ENCODE measurements at places on chromosomes 4 and X.

GRCh38 chrX:79084923-79085322 lies 59.6 kb upstream of the GPR174 start:
- no peak for DNase-seq

- DNase-seq, result no peak
Observed at GRCh38 chr4:97132435-97132834, 1010.8 kb downstream of the STPG2 start.

- DNase-seq, result peak; percentile 74
Observed at GRCh38 chrX:46912098-46912602, at the start of gene JADE3. Gene JADE3 (plus strand): TSS chrX:46912421. CDS start chrX:46984895, 72,474 bp downstream.

GRCh38 chr4:151163855-151164254 lies 64.4 kb downstream of the RPS3A start:
- DNase-seq, result no peak

DNA sequence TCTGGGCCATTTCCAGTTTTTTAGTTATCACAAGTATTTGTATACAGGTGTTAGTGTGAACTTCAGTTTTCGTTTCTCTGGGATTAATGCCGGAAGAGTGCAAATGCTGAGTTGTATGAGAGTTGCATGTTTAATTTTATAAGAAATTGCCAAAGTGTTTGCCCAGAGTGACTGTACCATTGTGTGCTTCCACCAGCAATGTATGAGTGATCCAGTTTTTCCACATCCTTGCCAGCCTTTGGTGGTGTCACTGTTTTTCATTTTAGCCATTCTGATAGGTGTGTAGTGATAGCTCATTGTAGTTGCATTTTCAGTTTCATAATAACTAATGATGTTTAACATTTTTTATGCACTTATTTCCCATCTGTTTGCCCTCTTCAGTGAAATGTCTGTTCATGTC lies 18.4 kb downstream of the PLS3 start:
- DNase-seq, result no peak

DNA sequence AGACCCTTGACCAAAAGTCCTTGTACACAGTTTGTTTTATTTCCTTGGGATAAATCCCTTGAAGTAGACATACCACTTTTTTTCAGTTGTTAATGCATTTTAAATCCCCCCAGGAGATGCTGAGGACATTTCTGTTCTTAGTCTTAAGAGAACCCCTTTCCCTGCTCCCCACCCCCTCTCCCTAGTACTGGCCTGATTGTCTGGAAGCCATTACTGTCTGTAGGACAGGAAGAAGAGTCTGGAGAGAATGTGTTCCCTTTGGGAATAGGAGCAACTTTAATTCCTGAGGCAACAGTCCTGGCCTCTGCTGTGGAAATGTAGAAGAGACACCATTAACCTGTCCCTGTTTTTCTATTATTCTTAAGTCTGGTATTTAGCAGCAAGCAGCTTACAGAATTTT lies 52.3 kb upstream of the TMEM131L start:
- peak; percentile 28 for DNase-seq

GRCh38 chr4:124537971-124538370 lies 174.6 kb downstream of the ANKRD50 start:
- DNase-seq, result no peak

DNA sequence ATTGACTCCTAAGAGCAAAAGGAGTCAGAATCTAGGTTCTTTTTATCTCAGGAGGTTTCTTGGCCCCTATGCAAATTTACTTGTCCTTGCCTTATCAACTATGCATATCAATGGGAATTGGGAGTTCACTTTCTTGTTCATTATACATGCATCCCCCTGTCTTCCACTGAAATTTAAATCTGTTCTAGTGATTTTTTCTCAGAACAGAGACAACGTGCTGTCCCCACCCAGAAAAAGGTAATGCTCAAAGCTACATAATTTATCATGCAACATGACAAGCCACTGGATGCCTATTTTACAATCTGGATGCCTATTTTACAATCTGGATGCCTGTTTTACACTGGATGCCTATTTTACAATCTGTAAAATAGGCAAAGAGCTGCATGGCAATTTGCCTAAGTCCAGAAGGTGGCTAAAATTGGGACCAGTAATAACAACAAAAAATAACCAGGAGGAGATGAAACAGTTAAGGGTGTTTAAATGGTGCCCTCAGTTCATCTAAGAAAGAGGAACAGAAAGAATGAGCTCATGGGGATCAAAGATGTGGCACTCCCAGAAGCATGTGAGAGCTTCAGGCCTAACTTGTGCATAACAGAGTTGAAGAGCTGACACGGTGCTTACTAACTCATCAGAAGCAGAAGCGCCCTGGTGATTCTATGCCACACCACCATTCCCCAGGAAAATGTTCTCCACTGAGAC lies 537.8 kb upstream of the BOD1L1 start:
- no peak for DNase-seq

- DNase-seq, result no peak
Observed at GRCh38 chrX:49959602-49960001, 37.2 kb downstream of the CLCN5 start.

DNA sequence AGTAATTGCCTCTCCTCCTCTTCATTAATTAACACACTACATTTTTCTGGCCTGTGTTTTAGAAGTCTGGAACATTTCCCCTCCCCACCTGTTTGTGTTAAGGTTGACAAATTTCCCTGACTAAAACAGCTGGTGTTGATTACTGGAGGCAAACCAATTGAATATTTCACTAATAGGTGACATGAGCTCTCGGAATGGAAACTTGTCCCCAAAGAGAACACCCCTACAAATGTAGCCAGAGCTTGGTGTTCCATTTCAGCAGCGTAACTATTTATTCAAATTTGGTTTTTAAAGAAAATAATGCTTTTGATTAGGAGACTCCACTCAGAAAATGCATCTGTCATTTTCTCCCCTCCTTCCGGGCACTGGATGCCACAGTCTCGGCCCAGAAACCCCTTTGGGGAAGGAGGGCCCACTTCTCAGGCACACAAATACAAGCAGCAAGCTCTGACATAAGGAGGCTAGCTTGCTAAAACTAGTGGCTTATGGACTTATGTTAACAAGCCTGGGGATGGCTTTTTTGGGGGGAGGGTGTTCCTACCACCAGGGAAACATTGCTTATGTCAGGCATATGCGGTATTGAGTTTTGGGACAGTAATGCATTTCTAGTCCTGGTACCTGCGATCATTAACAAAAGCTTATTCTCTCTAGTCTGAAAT lies 2.2 kb downstream of the RNF150 start:
- no peak for DNase-seq

DNA sequence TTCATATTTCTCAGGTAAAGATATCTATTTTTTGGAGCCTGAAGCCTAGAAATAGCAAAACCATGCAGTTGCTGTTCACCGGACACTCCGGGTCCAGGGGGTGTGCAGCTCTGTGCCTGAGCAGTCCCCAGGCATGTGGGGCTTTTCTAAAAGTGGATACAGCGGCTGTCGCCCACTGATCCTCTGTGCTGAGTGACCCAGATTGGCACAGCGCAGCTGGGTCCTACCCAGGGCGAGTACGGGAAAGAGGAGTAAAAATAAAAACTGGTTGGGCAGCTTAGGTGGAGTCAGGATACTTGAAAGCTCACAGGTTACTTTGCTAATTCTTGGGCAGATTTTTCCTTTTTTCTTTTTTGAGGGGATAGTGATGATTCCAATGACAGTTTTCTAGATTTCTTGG lies 118.8 kb downstream of the UCHL1 start:
- DNase-seq, result no peak

- no peak for DNase-seq
Observed at GRCh38 chr4:177579649-177580048, 137.4 kb upstream of the AGA start.

DNA sequence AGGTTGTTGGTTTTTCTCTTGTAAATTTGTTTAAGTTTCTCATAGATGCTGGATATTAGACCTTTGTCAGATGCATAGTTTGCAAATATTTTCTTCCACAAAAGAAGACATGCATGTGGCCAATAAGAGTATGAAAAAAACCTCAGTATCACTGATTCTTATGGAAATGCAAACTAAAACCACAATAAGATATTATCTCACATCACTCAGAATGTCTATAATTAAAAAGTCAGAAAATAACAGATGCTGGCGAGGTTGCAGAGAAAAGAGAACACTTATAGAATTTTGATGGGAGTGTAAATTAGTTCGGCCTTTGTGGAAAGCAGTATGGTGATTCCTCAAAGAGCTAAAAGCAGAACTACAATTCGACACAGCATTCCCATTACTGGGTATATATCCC lies 1355.6 kb downstream of the FAM133A start:
- DNase-seq, result no peak

- no peak for DNase-seq
Observed at GRCh38 chr4:57498251-57498650, 388.1 kb upstream of the IGFBP7 start.

DNA sequence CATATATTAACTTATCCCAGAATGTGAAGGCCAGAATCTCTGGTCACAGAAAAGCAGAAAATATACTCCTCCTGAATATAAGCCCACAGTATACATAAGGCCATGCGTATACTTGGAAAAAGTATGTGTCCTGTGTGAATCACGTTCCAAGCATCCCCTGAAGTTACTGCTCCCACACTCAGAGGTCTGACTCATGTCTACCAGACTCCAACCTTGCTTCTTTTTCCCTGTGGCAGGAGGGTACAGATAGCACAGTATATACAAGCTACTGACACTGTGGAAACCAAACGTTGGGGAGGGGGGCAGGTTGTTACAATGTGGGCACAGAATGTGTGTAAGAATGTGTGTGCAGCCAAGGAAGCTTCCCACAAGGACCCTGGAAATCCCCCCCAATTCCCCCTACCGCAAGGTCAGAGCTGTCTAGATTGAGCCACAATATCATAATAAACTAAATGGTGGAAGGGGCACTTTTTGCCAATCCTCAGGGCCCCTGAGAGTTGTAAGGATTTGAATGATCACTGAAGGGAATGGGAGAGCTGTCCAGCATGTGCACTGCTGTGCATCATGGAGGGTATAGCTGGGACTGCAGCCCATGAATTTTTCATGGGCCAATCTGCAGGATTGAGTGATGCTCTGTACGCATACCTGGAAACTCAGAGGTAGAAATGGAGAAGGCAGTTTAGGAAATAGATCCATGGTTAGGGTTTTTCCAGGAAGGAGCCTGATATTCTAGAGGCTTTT lies 7.4 kb upstream of the RELL1 start:
- peak; percentile 90 for DNase-seq

GRCh38 chr4:111519683-111520082 lies 625.6 kb upstream of the FAM241A start:
- DNase-seq, result no peak

DNA sequence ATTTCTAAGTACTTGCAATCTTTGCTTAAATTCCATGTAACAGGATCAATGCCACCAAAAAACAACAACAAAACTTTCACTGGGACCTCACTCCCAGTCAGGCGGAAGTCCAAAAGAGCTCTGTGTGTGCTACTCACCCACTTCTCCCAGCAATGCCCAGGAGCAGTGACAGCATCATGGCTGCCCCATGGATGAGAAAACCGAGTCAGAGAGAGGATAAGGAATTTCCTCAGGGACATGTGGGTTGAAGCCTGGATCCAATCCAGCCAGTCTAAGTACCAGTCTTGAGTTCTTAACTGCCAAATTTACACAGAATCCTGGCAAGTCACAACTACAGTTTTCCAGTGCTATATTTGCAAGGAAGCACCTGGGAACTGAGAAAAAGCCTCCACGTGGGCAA lies 64.5 kb downstream of the STX18 start:
- DNase-seq, result no peak

DNA sequence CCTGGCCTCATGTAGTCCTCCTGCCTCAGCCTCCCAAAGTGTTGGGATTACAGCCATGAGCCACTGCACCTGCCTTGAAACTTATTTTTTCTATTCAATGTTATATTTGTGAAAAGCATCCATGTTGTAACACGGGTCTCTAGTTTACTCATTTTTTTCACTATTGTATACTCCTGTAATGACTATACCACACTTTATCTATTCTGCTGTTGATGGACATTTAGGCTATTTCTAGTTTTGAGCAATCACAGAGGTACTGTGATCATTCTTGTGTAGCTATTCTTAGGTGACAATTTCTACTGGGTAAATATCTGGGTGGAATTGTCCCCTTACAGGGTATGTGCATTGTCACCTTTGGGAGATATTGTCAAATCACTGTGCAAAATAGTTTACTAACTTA lies 3.6 kb downstream of the DRP2 start:
- DNase-seq, result no peak

GRCh38 chrX:14496674-14497073 lies 32.7 kb upstream of the GLRA2 start:
- peak; percentile 5 for DNase-seq

GRCh38 chrX:78456909-78457308 lies 129.5 kb upstream of the CYSLTR1 start:
- no peak for DNase-seq

DNA sequence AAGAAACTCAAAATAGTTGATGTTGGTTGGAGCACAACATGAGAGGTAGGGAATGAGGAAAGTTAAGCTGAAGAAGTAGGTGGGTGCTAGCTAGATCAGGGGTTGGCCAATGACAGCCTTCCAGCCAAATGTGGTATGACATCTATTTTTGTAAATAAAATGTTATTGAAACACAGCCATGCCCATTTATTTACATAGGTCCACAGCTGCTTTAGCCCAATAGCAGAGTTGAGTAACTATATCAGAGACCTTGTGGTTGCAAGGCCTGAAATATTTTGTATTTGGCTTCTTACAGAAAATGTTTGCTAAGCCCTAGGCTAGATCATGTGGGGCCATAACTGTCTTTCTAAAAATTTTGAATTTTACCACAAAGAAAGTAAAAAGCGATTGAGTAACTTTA lies 234.9 kb upstream of the CTSO start:
- DNase-seq, result no peak

DNA sequence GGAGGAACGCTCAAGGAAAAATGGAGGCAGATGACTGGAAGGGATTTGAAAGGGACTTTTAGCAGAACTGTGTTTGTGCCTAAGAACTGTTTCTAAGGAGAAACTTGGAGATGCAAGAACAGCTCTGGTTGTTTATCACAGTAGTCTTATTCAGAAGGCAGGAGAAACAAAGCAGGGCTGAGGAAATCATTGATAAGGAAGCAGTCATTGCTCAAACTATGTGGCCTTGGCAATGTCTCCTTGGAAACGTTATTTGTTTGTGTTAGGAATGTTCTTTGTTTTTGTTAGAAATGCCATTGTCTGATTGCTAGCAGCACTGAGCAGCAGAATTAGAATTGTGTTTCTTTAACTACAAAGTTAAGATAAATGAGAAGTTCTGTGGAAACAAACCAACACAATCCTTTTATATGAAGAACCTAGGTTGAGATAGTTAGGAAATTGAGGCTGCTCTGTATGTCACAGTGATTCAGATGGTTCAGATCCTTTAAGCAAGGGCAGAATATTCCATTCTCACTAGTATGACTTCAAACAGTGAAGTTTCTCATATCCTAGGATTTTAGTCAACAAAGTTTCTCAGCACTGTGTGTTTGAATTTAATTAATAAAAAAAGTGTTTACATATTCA lies 1191.3 kb upstream of the IGFBP7 start:
- DNase-seq, result no peak

DNA sequence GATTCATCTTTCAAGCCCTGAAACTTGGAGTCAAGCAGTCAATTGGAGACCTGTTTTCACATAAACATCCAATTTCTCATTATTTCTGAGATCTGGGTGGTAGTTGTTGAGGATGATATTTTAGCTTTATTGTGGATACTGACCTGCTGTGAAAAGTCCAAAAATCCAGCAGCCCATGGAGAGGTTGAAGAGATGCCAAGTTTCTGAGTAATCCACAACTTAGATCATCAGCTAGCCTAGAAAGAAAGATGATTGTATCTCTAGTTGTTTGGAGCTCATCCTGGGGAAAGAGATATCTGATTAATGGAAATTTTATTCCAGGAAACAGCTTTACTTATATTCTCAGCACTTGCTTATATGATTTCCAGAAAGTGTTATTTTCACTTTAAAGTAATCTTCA lies 48.6 kb upstream of the DCX start:
- DNase-seq, result no peak

Data from fibroblast of skin of abdomen (primary cell).